ENCODE measurements at places on chromosomes 5 and 9. TPM values are rescaled to one million over a fixed set of nuclear protein-coding genes. Genes with fewer than 3 reads are reported as not detected.

The ADAMTS16 gene
- total RNA-seq, result 7.5 TPM

The GABRA1 gene
- not detected for total RNA-seq

DNA sequence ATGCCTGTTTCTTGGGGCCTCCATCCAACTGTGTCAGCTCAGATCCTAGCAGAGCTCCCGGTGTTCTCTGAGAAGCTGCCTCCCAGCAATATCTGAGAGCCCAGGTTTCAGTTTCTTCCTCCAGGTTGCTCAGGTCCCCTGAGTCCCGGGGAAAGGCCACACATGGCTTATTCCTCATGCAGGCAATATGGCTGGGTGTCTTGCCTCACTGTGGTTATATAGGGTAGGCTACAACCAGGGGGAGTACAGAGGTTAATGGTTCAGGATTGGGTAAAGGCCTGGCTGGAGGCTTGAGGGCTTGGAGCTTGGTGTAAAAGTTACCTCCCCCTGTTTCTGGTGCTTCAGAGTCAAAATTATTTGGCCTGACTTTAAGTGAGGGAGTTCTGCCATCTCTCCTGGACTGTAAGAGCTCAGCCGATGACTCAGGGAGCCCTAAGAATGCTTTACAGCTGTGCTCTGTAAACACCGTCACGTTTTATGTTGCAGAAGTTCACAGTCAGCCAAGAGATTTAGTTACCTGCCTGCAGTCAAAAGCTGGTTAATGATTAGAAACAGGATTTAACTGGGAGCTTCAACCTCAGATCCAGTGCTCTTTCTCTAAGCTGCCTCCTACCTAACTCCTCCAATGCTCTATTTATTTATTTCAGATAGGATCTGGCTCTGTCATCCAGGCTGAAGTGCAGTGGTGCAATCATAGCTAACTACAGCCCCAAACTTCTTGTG, 24.3 kb upstream of the UBAP2 start:
- peak; percentile 6 for DNase-seq

DNA sequence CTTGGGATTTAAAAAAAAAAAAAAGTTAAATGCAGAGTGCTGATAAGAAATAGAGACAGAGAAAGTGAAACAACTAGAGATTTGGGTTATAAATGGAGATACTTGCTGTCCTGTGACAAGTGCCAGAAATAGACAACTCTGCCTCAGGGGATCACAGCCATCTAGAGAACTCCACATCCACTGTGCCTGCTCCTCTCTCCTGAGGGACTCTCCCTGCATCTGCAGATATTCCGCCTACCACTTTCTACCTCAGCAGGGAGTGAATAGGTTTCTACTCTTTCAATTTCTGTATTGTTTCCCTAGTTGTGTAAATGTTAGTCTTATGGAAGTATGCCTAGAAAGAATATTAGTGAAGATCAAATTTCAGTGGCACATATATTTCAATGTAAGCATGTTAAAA, 307.2 kb downstream of the HTR1A start:
- no peak for DNase-seq

The PCDHB12 gene
- 2.5 TPM for total RNA-seq

DNA sequence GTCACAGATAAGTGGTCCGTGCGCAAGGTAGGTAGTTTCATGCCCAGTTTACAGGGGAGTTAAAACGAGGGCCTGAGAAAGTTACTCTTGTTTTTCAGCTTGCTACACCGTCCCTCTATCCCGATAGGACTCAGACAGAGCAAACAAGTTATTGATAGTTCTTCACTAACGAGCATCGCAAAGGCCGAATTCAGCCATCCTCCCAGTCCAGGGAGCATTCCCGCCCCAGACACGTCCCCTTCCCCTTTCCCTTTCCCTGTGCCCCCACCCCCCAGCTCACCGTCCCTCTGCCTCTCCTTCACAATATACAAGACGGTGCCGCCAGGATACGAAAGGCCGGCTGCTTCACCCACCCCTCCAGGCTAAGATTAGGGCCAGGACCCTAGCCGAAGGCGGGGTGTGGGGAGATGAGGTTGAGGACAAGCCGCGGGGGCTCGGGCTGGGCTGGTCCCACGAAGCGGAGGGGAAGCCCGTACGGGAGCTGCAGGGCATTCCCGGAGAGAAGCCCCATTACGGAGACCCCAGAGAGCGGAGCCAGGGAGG, 599 bp downstream of the KIAA1191 start:
- no peak for DNase-seq

DNA sequence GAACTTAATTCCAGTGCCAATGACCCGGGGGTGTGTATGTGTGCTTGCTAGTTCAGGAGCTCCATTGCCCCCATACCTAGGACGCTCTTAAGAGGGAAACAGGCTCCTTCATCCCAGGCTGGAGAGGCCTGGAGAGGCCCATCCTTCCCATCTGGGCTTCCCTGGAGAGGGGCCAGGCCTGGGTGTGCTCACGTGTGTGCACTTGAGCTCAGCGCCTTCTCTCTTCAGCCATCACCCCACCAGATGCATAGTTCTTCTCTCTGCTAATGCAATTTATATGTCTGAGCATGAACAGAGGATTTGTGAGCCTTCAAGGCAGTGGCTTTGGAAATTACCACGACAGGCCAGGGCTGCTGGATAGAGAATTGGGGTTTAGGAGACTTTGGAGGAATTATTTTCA, 48.6 kb upstream of the SHB start:
- DNase-seq, result no peak

- no peak for DNase-seq
These were observed 398.6 kb upstream of the ADAMTSL1 start for GRCh38 chr9:18075253-18075952.

GRCh38 chr9:4082948-4083347, 216.9 kb downstream of the GLIS3 start:
- DNase-seq, result no peak

- no peak for DNase-seq
These were observed 204.8 kb downstream of the GAPVD1 start for GRCh38 chr9:125466411-125466810.

GRCh38 chr9:77751341-77752091, 103.4 kb upstream of the GNA14 start:
- DNase-seq, result peak; percentile 35

Data from kidney (tissue), 22 donors.